Fibroblast of pulmonary artery (primary cell): ENCODE measurements at places on chromosomes 16 and 17.

DNA sequence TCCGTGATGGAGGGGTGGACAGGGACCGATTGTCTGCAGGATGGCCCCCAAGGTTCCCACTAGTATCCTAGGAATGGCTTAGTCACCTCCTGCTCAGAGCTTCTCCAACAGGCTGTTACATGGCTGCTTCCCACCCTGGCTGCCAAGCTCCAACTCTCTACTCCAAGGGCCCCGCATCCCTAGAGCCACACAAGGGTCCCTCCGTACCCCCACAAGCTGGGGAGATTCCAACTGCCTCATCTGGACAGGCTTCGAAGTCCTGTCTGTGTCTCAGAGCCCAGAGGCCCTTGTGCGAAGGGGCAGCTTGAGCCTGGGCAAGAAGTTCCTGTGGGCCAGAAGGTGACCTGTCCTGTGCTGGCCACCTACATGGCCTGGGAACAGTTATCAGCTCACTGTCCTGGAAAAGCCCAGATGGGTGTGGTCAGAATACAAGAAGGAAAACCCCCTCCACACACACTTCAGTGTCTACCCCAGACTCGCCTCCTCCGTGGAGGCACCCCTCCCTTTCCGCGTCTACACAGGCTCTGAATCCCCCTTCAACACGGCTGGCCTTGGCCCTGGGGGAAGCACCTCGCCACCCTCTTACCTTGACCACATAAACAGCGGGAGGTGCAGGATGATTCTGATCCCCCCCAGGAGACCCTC is 586 bp downstream of the MEAK7 start:
- DNase-seq = no peak

DNA sequence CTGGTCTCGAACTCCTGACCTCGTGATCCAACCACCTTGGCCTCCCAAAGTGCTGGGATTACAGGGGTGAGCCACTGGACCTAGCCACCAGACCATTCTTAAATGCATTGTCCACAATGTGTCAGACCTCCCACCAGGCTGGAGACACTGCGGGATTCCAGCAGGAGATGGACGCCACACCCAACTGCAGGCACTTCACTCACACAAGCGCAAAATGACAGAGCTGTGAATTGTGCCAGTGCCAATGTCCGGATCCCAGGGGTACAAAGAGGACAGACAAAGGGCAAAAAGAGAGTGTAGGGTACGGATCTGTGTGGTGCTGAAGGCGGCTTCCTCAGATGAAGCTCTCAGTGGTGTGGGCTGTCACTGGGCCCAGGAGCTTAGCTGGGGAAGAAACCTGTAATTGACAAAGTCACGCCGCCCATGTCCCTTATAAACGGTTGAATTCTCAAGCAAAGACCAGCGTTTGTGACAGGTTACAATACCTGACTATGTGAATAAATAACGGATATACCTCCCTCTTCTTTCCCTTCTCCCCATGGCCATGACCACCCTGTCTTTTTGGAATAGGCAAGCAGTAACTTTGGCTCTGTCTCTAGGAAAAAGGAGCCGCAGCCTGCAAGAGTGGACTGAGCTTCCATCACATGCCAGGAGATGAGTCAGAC is 40.0 kb downstream of the HS3ST3A1 start:
- DNase-seq = no peak

GRCh38 chr16:17204206-17204605 is 266.6 kb downstream of the XYLT1 start:
- no peak for DNase-seq

- DNase-seq = peak; percentile 52
Observed at GRCh38 chr17:61284174-61284573, 115.5 kb upstream of the TBX2 start.

DNA sequence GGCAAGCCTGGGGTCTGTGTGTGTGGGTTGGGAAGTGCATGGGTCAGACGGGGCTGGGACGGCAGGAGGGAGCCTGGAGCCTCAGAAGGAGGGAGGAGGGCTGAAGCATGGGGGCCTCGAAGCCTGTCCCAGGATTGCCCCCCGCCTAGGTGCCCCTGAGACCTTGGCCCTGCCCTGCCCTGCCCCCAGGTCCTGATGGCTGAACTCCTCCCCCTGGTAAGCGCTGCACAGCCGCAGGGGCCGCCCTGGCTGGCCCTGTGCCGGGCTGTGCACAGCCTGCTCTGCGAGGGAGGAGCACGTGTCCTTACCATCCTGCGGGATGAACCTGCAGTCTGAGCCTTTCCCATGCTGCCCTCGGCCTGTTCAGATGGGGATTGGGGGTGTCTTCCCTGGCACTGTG is 4.4 kb downstream of the TEDC2 start:
- no peak for DNase-seq

GRCh38 chr17:70365091-70365583 is 195.8 kb downstream of the KCNJ2 start:
- peak; percentile 11 for DNase-seq

DNA sequence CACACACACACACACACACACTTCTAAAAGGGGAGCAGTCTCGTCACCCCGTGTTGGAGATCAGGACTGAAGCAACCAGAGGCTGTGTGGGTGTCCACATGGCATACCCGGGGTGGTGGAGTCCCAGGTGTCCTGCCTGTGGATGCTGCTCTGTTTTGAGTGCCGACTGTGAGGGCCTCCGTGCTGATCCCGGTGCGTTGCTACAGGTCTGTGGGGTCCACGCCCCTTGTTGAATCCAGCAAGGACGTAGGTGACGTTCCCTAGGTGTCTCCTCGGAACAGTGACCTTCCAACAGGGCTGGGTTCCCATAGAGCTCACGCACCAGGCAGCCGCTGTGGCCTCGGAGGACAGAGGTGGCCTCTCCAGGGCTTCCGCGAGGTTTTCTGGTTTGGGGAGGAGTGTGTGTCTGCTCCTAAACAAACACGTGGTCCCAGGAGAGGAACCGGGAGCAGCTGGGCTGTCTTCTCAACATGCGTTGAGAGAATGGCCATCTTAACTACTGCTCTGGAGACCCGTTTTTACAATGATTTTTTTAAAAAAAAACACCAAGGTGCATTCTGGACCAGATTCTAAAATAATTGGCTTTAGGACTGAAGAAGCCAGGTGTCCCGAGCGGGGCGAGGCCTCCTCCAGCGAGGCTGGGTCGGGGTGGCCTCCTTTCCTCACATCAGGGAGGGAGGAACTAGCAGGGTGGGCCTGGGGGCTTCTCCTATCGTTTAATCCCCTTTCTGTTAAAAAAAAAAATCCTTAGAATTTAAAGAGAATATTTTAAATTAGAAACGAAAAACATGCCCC is 100.6 kb upstream of the ZNF750 start:
- DNase-seq = no peak

GRCh38 chr17:48578616-48579470 is 693 bp upstream of the HOXB4 start:
- DNase-seq = no peak

GRCh38 chr17:16512011-16512410 is 20.0 kb upstream of the LRRC75A start:
- DNase-seq = no peak

DNA sequence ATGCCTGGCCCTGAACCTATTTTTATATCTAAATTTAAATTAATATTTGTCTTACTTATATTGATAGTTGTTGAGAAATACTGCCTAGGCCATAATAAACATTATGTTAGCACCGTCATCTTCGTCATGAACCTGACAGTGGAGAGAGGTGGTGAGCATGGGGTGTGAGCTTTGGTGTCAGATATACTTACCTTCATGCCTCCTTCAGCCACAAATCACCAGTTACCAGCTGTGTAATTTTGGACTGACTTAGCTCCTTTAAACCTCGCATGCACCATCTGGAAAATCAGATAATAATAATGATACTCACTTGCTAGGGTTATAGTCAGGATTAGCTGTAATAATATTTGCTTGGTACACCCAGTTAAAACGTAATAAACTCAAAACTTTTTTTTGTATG is 35.0 kb downstream of the SNX29 start:
- DNase-seq = no peak

DNA sequence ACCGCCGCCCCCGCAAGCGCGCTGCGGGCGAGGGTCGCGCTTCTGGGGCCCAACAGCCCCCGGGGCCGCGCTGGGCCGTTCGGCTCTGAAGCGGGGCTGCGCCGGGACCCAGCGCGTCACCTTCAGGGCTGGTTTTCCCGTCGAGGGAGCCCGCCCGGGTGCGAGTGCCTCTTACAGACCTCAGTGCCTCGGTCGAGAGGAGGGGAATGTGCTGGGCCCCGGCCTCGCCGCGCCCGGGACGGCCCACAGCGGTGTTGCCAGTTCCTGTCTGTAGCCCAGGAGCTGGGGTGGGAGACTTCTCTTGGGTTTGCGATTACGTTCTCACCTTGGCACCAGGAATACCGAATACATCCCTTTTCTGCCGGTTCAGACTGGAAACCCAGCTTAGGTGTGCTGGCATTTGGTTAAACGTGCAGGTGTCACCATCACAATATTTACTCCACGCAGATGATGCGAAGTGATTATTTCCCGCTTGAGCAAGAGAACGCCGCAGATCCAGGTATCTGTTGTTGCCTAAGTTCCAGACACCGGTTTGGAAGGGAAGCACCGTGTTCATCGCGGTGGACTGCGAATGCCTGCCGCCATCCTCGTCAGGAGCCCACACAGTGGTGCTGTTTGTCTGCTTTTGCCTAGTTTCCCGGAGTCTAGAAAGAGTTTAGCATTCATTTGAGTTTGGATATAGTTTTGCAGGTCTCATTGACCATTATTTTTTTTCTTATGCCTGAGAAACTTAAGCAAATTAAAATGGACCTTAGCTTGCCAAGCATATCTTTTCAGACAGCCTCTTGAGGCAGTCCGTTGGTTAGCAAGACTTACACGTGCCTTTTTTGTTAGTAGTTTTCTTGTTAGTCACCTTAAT is 914 bp downstream of the MAP1LC3B start:
- DNase-seq = peak; percentile 47

DNA sequence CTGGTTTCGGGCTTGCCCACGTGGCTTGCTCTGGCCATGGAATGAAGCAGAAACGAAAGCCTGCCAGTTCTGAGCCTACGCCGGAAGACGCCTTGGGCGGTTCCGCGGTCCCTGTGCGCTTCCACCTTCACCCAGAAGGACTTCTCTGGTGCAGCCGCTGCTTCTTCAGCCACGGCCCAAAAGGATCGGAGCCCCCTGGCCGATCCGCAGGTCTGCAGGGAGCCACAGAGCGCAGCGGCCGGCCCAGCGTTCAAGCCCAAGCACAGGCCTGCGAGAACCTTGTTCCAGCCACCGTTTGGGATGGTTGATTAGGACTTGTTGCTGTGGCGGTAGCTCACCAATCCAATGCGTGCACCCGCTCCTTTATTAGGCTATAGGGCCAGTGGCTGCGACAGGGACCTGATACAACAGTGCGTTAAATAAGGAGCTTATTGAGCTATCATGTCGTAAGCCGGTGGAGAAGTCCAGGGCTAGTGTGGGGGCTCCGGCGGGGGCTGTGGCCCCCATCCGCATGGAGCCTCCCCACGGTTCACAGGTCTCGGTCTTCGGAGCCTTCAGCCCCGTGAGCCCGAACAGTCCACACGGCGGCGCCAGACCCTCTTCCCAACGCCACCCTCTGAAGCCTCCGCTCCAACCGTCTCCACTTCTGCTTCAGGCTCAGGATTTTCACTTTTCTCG is 10.2 kb upstream of the MPP2 start:
- peak; percentile 42 for DNase-seq

DNA sequence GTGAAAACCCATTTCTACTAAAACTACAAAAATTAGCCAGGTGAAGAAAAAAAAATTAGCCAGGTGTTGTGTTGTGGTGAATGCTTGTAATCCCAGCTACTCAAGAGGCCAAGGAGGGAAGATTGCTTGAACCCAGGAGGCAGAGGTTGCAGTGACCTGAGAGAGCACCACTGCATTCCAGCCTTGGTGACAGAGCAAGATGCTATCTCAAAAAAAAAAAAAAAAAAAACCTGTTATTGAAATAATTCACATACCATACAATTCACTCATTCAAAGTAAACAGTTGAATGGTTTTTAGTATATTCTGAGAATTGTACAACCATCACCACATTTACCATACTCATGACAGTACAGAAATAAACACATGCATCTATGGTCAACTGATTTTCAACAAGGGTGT is 31.0 kb downstream of the ZNRF1 start:
- DNase-seq = peak; percentile 43

DNA sequence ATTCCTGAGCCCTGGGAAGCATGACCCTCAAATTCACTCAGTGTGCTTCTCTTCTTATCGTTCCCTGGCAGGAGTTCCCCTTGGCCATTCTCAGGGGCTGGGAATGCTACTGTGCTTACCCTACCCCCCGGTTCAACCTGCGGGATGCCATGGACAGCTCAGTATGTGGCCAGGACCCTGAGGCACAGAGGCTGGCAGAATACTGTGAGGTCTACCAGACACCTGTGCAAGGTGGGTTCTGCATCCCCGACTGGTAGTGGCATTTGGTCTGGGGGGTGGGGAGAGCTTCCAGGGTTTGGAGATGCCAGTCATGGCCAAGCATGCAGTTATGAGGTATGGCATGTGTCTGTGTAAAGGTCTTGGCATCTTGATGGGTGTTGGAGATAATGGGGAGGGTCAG is 39.4 kb downstream of the WSCD1 start:
- no peak for DNase-seq

GRCh38 chr16:8080817-8081216 is 509.5 kb downstream of the TMEM114 start:
- no peak for DNase-seq

GRCh38 chr16:47465919-47466630 is 4.9 kb downstream of the PHKB start:
- no peak for DNase-seq

DNA sequence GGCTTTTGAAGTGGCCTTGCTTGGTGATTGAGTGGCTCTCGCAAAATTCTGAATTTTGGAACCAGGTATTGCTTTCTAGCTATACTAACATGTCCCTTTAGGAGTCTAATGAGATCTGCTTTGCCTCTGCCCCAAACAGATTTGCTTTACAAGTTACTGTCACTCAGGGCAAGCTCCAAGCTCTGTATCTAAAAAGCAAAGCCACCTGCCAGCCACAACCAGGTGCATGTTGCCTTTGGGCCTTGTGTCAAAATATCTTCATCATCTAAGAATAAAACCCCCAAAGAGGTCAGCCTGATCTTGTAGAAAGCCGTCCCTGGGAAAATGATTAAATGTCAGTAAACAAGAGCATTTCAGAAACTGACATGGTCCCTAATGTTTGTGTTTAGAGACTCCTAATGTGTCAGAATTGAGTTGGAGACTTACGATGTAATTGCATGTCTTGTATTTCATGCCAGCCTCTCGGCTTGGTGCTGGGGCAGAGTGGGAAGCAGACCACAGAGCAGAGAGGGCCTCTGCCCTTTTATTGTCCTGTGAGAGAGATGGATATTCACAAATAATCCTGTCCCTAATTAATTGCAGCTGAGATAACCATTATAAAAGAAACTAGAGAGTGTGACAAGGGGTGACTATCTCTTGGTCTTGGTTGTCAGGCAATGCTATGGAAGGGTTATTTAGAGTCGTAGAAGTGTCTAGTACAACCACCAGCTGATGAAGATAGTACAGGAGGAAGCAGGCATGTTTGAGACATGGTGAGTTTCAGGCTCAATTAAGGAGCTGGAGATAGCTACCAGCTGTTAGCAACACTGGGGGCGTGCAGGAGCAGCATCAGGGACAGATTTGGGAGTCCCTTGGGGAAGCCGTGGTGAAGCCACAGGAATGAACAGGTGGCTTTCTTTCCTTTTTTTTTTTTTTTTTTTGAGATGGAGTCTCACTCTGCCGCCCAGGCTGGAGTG is 90.7 kb downstream of the PITPNC1 start:
- DNase-seq = no peak
